Activated CD4-positive, CD25-positive, alpha-beta regulatory T cell treated with anti-CD3 and anti-CD28 coated beads, Interleukin-2, amount 50 U/mL, for 16 hours (primary cell): ENCODE measurements at places on chromosomes 7 and 10.
A peak's percentile ranks its signal among the peaks of the same experiment; 100 is the strongest.

DNA sequence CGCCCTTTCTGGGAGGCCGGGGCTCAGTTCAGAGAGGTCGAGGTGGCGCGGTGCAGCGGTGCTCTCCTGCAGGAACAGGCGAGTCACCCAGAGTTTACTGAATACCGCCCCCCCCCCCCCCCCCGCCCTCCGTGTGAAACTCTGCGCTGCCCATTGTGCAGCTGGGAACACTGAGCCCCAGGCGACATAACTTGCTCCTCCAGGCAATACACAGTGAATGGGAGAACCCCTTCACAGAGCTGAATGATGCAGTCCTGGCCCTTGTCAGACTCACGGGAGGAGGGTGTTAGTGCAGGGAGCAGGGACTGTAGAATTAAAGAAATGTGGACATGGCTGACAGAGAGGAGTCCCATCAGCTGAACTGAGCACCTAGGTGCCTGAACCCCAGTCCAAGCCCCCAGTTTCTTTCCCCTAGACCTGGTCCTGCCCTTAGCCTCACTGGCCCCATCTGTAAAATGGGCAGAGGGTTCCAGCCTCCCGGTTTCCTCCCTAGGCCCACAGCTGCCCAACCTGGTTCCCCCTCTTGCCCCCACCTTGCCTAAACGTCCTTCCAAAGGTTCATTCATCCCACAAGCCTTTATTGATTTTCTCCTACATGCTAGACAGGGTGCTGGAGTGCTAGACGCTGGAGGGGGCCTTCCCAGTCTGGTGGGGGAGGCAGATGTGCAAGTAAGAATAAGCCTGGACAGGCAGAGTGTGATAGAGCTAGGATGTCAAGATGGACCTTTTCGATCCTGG lies 869 bp upstream of the LOXL4 start:
- no peak for DNase-seq

- no peak for DNase-seq
These were observed 110.3 kb downstream of the BMPER start for GRCh38 chr7:34015651-34016050.

DNA sequence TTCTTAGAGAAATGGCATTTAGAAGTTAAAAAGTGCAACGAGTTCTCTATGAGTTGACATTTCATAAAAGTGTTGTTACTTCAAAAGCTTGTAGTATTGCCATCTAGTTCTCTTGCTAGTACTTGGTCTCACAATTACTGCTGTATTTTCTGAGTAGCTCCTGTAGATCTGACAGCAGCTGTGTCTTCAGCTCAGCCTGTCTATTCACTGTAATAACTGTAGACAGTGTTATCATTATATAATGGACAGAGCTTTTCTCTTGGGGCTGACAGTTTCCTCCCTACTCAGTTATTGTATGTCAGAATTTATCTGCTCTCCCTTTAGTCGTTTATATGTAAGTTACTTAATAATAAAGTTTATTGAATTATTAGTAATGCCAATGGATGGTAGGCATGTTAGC lies 388.7 kb upstream of the VSTM2A start:
- DNase-seq: no peak

GRCh38 chr7:125098377-125098970 lies 168.8 kb upstream of the POT1 start:
- DNase-seq: no peak

GRCh38 chr7:134140889-134141867 lies 14.0 kb downstream of the LRGUK start:
- peak; percentile 17 for DNase-seq

GRCh38 chr10:124325998-124326636 lies 92.6 kb downstream of the OAT start:
- no peak for DNase-seq

DNA sequence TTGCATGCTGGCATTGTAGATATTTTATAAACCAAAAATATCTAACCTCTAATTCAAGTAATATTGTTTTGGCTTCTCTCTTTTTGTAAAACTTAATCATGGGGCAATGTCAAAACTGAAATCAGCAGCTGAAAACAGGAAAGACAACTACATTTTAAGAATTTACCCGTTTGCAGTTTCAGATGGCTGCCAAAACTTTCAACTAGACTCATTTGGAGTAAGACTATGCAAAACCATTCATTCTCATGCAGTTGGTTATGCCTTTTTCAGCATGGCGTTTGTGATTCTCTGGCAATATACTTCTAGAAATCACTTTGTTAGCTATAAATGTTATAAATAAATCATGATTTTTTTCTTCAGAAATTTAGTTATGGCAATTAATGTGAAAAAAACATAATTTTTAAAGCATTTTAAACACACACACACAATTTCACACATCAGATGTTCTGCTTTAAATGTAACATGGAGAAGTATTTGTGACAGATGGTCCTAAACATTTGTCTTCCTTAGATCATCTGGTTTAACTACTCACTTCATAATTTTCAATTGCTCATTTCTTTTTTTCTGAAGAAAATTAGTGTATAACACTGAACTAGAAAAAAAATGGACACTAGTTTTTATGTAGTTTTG lies 116.4 kb downstream of the ITGB8 start:
- DNase-seq: no peak

DNA sequence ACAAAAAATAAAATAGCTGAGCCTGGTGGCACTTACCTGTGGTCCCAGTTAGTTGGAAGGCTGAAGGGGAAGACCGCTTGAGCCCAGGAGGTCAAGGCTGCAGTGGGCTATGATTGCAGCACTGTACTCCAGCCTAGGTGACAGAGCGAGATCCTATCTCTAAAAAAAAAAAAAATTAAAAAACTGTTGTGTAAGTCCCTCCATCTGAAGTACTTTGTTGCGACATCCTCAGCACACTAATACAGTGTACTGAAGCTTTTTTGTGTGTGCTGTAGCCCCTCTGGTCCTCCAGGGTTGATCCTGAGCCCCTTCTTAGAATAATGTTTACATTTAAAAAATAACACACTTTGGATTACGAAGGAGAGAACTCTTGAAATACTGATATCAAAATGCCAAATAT lies 71.3 kb downstream of the PFKFB3 start:
- no peak for DNase-seq

DNA sequence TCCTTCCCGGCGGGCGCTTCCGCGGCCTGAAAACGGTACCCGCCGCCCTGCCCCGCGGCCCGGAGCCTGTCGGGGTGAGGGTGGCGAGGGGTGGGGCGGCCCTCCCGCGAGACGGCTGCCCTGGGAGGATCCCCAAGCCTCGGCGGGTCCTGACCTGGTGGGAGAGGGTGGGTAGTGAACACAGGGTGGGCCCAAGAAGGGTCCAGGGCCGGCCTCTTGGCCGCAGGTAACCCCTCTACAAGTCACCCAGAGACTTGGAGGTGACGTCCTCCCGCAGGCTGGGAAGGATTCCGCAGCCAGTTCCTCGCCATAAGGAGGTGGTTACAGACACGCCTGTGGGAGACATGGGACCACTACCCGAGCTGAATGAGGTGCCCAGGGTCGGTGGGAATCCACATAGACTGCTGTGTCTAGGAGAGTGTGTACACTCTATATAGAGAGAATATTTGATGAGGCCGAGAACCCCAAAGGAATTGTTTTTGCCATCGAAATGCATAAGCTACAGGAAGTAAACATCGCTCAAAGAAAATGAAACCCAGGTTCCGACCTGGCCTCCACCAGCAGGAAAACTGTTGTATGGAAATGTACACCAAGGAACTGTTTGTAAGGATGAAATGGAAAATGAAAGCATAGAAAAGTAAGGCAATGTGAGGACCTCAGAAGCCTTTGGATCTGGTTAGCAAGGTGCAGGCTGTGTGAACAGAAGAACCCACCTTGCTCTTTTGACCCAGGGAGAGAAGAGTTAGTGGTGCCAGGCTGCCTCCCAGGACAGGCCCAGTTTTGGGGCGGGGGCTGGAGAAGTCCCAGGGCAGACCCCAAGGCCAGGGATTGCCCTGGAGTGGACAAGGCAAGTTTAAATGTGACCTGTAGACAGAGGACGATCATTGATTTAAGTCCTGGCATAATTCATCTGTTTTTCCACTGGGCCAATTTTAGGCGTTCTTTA lies 659 bp downstream of the OPTN start:
- DNase-seq: no peak

DNA sequence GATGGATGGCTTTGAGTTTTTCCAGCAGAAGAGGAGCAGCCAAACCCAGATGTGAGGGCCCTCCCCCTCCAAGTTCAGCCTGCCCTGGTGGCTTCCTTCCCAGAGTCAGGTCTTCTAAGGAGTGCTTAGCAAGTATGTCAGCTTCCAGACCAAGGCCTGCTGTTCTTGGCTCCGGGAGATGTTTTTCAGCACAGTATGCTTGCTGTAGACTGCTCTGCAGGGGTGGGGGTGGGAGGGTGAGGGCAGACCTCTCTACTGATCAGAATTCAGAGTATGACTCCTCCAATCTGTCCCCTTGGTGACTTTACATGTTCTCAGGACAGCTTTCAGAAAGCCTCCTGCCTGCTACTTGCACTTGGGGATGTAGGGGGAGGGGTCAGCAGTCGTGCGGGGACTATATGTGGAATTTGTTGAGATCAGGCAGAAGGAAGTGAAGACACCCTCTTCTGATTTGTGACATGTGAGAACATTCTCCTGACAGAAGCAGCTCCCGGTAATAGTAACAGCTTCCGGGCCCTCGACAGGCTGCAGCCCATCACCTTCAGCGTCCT lies 516.4 kb upstream of the ZMIZ1 start:
- no peak for DNase-seq

- DNase-seq: no peak
These were observed 112.5 kb downstream of the SEMA3A start for GRCh38 chr7:84081973-84082522.

- DNase-seq: no peak
These were observed 48.8 kb downstream of the COL26A1 start for GRCh38 chr7:101411508-101411874.

GRCh38 chr10:69538461-69538860 lies 34.8 kb downstream of the NEUROG3 start:
- DNase-seq: no peak

- no peak for DNase-seq
These were observed 87.8 kb downstream of the NRCAM start for GRCh38 chr7:108368466-108368865.

DNA sequence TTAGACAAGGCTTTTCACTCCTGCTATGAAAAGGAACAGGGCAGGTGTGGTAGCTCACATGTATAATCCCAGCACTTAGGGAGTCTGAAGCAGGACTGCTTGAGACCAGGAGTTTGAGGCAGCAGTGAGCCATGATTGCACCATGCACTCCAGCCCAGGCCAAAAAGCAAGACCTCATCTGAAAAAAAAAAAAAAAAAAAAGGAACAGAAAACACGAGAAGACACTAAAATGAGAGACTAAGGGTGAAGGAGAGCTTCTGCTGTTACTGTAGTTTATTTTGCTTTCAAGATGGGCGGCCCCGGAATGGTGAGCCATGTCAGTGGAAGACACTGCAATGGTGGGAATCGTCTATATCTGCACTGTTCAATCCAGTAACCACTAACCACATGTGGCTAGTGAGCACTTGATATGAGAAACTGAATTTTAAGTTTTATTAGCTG lies 9.9 kb downstream of the PIP4K2A start:
- no peak for DNase-seq

- no peak for DNase-seq
These were observed 31.6 kb upstream of the LYZL1 start for GRCh38 chr10:29257106-29257783.

- no peak for DNase-seq
These were observed 7.8 kb downstream of the CD36 start for GRCh38 chr7:80646083-80646865.

GRCh38 chr10:51999096-51999495 lies 299.7 kb upstream of the CSTF2T start:
- DNase-seq: no peak

- DNase-seq: no peak
These were observed 87.5 kb upstream of the ANLN start for GRCh38 chr7:36301914-36302771.

DNA sequence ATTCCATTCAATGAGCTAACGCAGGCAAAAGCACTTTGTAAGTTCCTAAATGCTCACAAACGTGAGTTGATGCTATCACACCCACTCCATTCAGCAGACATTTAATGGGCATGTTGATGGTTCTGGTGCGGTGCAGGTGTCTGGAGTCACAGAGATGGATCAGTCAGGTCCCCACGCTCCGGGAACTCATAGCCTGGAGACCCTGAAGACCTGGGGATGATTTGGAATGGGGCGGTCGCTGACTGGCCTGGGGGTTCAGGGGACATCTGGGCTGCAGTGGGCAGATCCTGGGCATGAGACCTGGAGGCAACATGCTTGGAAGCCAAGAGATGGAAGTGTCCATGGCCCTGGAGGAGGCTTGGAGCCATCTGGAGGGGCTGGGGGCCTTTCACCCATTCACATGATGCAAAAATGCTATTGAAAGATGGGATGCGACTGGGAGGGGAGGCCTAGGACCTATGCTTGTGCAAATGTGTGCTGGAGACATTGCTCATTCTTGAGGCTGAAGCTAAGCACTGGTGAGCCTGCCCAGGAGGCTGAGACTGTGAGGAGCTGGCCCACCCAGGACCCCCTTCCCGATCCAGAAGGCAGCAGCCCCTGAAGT lies 522.6 kb downstream of the GLRX3 start:
- DNase-seq: no peak

DNA sequence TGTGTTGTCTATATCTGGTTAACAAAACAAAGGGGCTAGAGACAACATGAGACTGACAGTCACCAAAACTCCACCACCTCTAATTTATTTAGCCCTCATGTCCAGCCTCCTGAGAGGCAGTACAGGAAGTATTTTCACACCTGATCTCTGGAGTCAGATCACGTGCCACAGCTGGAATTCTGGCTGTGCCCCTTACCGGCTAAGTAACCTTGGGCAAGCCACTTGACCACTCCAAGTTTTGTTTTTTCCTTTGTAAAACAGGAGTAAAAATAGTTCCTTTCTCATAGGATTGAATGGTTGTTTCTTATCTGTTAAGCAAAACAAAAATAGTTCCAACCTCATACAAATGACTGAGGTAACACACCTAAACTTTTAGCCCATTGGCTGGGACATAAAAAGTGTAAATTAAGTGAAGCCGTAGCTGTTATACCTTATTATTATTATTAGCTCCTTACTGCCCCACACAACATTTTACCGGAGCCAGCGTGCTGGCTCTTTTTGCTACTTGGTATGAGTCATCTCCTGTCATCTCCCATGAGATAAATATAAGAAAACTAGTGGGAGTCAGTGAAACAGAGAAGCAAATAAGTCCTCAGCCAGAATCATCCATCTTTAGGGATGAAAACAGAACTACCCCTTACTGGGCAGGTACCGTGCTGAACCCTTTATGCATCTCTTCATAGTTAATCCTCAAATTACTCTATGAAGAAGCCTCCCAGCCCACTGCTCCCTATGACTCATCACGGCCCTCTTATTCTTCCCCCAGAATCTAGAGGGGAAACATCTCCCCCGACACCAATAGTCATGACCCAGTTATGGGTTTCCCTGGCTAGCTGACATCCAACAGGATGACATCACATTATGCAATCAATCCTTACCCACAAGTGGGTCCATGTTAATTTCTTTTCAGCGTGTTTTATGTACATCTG lies 44.9 kb downstream of the PPP1R3C start:
- no peak for DNase-seq

DNA sequence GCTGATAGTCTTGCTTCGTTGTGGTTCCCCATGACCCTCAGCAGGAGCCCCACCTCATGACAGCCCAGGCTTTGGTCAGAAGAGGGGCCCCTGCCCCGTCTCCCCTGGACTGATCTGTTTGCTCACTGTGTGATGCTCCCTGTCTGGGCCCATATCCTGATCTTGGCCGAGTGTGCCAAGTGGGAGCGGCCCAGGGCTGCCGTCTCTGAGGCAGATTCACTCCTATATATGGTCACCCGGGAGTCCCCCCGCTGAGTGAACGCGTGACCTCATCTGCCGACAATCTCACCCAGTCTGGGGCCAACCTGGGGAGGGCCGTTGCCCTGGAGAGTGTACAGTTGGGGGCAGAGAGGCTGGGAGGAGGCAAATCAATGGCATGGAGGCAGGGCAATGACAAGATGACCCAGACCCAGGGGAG lies 34.5 kb downstream of the PPIF start:
- no peak for DNase-seq

GRCh38 chr10:1006573-1006972 lies 18.3 kb downstream of the GTPBP4 start:
- no peak for DNase-seq
